ENCODE measurements at places on chromosomes 7 and 10. TPM values are rescaled to one million over a fixed set of nuclear protein-coding genes. Genes with fewer than 3 reads are reported as not detected.

GRCh38 chr10:72081772-72082590 lies 6.4 kb downstream of the SPOCK2 start:
- no peak for DNase-seq

Gene SLC29A4
- 0.76 TPM for total RNA-seq

GRCh38 chr10:21661935-21662334 lies 127.9 kb downstream of the MLLT10 start:
- DNase-seq: no peak

Gene ANKRD1
- not detected for total RNA-seq

Gene COBL
- not detected for total RNA-seq

Gene RPP30
- 43.0 TPM for total RNA-seq

DNA sequence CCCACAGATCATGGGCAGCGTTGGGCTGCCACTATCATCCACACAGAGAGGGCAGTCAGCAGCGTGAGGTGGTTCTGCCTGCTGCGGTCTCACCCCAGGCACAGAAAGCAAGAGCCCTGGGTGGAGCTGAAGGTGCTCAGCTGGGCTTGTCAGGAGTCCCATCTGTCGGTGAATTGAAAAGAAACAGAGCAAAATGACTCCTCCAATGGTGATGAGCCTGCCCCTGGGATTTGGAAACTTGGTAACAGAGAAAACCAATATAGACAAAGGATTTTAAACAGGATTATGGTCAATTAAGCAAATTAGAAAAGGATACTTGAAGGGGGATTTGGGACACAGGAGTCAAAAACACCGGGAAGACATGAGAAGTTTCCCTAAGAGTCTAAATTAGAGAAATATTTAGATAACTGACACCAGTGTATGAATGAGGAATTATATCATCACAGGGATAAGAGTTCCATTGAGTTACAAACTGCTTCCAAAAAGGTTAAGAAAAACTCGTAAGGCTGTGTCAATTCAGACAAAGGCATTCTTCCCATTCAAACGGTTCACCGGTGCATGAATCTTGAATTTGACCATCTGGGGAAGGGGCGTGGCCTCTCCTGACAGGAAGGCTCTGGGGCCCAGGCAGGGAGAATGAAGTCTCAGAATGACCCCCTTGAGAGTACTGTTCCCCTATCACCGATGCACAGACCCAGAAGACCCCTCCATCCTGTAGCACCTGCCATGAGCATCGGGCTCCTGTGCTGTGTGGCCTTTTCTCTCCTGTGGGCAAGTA lies 70.0 kb upstream of the PRSS58 start:
- DNase-seq: no peak

DNA sequence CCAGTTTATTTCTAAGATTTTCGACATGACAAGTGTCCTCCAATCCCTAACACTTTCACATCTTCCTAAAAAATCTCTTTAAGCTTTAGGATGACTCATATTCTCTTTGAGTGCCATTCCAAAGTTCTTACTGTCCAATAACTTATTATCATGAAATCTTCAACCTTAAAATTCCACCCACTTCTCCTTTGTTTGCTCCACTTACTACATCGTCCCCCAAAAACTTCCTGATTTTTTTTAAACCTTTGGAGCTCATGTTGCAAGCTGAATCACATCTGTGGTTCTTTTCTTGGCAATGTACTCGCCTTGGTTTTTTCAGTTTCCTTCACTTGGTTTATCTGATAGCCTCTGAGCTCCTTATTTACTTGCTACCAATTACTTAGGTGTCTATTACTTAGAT lies 39.2 kb upstream of the JCAD start:
- DNase-seq: no peak

GRCh38 chr10:121138112-121138860 lies 287.1 kb downstream of the WDR11 start:
- no peak for DNase-seq
